ENCODE measurements at places on chromosomes 3 and 15.

DNA sequence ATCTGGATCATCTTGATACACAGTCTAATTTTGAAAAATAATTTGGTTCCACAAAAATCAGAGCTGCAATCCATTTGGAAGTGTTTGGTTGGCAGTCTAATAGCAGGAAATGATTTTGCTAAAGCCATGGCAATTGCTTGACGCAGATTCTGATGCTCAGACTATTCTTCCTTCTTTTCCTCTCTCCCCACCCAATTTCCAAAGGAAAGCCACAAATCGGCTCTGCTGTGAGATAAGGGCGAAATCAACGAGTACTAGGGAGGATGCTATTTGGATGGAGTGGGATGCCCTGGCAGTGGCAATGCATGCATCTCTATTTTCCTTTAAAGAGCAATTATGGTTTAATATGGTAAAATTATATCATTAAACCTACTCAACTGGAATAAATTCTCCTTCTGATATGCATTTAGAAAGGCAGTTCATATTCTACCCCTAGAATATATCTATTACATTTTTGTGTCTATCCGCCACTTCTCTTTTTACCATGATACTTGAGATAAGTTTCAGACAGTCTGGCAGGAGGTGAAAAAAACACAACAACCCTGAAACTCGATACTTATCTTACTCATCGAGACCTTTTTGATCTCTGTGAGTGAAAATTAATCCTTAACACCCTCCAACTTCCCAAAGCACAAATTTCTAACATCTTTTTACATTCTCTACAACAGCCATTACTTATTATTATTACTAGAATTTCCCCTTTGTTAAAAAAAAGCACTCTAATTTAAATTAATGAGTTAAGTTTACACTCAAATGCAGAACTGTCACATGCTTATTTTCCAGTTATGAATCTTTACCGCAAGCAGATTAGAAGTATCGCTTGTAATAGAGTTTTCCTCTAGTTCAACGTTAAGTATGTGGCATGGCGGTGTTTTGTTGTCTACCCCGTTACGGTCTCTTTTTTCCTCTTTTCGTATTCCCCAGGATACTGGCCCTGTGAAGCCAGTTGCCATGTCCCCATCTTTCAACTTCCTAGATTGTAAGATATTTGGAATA, 433.3 kb downstream of the FOXP1 start:
- DNase-seq = no peak

- DNase-seq = no peak
Observed at GRCh38 chr3:160765211-160765610, 9.2 kb downstream of the PPM1L start.

DNA sequence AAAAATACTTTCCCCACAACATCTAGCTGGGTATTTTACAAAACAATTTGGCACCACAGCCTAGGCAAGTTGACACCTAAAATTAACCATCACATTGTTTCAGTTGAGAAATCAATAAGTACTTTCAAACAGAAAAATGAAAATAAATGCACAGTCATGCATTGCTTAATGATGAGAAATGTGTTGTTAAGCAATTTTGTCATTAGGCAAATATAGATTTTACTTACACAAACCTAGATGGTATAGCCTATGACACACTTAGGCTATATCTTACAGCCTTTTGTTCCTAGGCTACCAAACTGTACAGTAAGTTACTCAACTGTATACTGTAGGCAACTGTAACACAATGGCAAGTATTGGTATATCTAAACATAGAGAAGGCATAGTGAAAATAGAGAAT, 608.6 kb upstream of the BCHE start:
- no peak for DNase-seq

DNA sequence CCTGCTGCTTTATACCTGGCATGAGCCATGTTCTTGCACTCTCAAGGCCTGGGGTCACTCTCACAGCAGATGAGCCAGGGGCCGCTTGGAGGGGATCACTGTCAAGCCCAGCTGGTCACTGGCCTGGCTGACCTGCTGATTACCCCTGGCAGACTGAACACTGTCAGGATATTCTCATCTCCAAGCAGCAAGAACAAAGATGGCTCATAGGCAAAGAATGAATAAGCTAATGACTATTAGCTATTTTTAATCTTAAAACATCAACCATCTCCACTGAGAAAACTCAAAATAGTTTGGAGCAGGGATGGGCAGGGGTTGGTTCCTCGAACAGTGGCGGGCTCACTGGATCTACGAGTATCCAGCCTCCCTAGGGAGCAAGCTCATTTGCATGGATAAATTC, 64.4 kb upstream of the ACAN start:
- DNase-seq = peak; percentile 63

DNA sequence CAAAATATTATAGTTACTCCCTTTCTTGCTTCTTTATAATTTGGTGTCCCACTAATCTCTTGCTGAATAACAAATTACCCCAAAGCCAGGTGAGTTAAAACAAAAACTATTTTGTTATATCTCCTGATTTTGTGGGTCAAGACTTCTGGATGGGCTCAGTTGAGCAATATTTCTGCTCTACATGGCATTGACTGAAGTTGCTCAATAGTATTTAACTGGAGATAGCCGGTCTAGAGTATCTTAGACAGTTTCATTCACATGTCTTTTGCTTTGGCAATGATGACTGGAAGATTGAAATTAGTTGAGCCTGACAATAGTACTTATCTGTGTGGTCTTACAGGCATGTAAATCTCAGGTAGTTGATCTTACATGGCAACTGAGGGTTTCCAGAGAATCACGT, 51.0 kb upstream of the TP63 start:
- DNase-seq = no peak

GRCh38 chr15:59276225-59277178, 69.9 kb downstream of the LDHAL6B start:
- no peak for DNase-seq

- no peak for DNase-seq
Observed at GRCh38 chr15:73589766-73590165, 43.4 kb downstream of the NPTN start.

GRCh38 chr3:71322154-71322553, 261.4 kb downstream of the FOXP1 start:
- no peak for DNase-seq

GRCh38 chr15:92011611-92012367, 158.3 kb downstream of the SLCO3A1 start:
- no peak for DNase-seq

- no peak for DNase-seq
Observed at GRCh38 chr15:29889542-29890329, 67.5 kb upstream of the TJP1 start.

DNA sequence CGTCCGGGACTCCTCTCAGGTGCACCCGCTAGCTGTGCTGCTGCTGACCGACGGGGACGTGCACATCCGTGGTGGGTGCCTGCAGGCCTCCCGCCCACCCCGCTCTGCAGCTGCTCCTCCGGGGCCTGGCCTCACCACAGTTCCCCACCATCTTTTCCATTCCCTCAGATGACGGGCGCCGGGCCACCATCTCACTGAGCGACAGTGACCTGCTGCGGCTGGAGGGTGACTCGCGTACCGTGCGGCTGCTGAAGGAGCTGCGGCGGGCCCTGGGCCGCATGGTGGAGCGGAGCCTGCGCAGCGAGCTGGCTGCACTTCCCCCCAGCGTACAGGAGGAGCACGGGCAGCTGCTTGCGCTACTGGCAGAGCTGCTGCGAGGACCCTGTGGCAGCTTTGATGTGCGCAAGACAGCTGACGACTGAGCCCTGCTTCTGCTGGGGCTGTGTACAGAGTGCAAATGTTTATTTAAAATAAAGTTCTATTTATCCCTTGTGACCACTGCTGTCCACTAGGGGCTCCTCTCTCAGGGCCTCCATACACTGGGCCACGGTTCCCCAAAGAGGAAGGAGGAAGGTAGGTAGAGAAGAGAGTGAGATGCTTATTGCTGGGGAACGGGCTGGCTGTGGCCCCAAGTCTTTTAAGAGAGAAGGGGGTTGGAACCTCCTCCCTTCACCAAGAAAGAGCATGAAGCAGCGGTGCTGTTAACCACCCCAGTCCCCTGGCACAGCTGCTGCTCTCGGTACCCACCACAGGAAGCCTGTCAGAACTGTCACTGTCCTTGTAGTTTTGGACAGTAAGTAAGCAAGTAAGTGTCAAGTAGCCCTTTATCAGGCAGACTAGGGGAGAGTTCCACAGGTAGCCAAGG, 47.0 kb downstream of the DHX30 start:
- DNase-seq = peak; percentile 72

- no peak for DNase-seq
Observed at GRCh38 chr3:24503616-24504113, 9.0 kb upstream of the THRB start.

DNA sequence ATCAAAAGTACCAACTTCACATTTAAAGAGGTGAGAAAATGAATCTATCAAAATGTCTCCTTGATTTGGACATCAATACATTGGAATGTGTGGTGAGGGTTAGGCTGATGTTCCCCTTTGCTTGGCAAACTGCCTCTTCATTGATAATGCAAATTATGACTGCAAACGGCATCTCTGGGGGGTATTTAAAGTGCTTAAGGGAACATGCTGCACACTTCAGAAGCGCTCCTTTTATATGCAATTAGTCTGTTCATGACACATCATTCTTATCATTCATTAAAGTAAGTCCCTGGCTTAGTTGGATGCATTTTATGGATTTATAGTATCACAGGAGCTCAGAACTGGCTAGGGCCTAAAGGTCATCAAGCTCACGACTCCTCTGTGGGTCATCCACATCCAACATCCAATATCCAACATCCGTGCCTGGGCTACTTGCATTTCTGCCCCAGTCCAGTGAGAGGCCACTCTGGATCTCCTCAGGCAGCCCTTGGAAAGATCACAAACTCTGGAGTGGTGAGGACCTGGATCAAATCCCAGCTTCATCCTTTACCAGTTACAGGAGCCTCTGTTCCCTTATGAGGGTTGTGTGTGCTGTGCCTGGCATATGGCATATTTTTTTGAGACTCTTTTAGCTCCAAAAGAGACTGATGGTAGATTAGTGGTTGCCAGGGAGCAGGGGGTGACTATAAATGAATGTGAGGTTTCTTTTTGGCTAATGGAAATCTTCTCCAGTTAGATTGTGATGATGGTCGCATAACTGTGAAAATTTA, 136.8 kb upstream of the FOXB1 start:
- DNase-seq = no peak

DNA sequence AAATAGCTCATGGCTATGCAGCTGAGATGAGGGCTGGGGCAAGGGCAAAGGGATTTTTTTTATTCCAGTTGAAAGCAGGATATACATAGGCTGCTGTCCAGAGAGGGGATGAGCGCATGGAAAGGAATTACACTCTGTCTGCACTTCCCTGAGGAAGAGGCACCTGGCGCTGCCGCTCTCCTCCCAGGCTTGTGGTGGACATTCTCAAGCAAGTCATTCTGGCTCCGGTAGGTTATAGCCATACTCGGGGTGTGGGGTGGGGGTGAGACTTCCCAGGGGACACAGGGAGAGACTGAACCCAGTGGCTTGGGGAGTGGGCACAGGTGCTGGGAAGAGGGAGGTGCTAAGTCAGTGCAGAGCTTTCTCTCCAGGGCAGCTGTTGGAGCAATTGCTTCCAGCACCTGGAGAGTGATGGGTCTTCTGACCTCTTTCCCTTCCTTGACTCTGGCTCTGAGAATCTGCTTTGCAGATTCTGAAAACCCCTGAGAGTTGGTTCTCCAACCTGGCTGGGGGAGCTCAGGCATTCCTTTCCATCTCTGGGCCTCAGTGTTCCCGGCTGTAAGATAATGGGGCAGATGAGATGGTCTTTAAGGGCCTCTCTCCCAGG, 24.3 kb downstream of the CYP8B1 start:
- no peak for DNase-seq

DNA sequence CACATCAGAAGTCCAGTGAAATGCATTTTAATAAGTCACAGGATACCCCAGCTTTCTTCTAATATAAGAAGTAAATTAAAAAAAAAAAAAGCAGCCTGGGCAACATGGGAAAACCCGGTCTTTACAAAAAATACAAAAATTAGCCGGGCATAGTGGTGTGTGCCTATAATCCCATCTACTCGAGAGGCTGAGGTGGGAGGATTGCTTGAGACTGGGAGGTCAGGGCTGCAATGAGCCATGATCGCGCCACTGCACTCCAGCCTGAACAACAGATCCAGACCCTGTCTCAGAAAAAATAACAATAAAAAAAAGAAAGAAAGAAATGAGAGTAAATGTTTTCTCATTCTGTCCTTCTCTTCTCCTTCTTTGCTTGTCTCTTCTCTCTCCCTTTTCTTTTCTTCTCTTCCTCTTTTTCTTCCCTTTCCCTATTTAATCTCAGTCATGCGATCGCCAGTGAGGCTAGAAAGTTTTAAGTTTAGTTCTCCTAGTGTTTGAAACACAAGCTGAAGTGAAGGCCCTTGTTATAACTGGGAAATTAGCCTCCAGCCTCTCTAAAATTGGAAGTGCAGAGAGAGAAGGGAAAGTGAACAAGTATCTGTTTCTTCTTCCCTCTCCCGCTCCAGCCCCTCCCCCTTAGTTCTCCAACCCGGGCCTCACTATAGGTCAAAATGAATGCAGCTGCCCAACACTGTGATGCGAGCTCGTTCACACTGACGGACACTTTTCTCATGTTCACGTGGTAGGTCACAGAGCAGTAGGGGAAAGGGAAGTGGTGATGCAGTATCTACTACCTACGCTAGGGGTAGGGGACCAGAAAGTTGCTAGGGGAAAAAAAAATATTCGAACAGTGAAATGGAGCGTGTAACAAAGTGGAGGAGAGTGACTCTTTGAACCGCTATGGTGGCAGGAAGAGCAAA, 23.5 kb upstream of the TSC22D2 start:
- DNase-seq = no peak

DNA sequence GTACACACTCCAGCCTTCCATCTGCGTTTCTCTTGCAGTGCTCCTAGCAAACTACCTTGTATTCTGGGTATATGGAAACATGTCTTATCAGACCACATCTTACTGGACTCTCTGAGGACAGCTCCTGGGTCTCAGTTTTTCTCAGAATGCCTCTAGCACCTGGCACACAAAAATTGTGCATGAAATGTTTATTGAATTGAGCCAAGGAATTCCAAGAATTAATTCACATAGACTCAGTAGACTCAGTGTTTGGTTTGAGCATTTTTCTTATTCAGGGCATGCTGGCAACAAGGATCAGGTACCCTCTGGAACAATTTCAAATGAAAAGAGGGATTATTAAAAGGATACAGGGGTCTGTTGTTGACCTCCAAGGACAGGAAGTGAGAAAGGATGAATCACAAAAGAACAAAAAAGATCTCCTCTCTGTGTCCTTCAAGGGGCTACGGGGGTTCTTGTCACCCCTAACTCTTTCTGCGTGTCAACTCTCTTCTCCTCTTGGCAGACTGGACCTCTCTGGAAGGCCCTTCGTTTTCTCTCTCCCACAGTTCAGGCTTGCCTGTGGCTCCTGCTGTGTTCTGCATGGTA, 270.0 kb upstream of the HES1 start:
- DNase-seq = no peak

GRCh38 chr3:7950890-7951289, 550.7 kb upstream of the LMCD1 start:
- no peak for DNase-seq

- no peak for DNase-seq
Observed at GRCh38 chr3:25904206-25904605, 114.3 kb downstream of the OXSM start.

GRCh38 chr3:38549486-38549885, 53.3 kb downstream of the EXOG start:
- DNase-seq = no peak

DNA sequence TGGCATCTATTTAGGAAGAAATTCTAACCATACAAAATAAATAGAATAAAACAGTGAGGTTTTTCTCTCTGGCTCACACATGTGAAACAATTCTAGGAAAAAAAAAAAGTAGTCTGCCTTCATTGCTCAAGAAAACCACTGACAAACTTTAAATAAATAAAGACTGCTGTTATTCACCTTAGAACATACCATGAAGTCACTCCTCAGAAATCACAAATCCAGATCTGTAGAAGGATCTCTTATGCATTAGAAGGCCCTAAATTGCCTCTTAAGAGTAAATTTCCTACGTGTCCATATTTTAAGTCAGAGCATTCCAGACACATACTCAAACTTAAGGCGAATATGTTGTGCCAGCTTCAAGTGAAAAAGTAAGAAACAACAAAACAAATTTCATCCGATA, 217.3 kb downstream of the ZIC4 start:
- DNase-seq = no peak
